Left kidney (tissue), 8 donors: ENCODE measurements at places on chromosomes 5 and 9.
A peak's percentile ranks its signal among the peaks of the same experiment; 100 is the strongest.

GRCh38 chr9:86545090-86545489 is 190.9 kb upstream of the TUT7 start:
- no peak for DNase-seq

GRCh38 chr5:83077662-83078261 is 415 bp downstream of the XRCC4 start:
- DNase-seq: no peak

- DNase-seq: no peak
Measured at GRCh38 chr5:178210073-178210535, 5.8 kb downstream of the HNRNPAB start.

GRCh38 chr5:31492869-31493268 is 39.0 kb downstream of the DROSHA start:
- no peak for DNase-seq

DNA sequence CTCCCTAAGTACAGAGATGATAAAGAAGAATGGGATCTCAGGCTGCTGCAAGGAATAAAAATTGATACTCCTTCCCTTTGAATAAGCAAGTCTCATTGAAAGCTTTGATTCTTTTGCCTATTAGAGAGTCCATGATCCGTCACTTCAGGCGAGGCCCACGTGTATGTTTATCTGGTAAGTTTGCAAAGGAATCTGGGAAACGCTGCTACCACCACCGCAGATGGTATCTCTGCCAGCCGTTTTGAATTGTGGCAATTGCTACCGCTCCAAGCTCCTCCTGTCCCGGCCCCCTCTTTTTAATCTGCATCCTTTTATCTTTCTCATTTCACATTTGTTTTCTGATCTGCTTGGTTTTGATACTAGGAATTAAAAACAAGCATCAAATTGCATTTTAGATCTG is 42.9 kb upstream of the GRIA1 start:
- no peak for DNase-seq

DNA sequence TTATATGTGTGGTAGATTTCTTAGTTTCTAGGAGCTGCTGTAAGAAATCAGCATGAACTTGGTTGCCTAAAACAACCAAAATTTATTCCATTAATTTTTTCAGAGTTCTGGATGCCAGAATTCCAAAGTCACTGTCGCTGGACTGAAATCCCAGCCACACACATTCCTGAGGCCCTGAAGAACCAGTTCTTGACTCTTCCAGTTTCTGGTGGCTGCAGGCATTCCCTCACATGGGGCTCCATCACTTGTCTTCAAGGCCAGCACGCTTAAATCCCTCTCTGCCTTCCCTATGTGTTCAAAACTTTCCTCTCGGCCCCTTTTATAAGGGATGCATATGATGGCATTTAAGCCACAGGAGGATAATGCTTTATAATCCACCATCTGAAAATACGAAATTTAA is 1237.5 kb upstream of the CDH9 start:
- DNase-seq: no peak

- DNase-seq: no peak
Measured at GRCh38 chr9:113857875-113858274, 18.2 kb upstream of the ZNF618 start.

- no peak for DNase-seq
Measured at GRCh38 chr5:168422431-168422830, 63.8 kb upstream of the RARS1 start.

GRCh38 chr5:143920772-143921171 is 108.8 kb downstream of the HMHB1 start:
- no peak for DNase-seq

- DNase-seq: no peak
Measured at GRCh38 chr9:92563116-92564100, 27.6 kb upstream of the ECM2 start.

DNA sequence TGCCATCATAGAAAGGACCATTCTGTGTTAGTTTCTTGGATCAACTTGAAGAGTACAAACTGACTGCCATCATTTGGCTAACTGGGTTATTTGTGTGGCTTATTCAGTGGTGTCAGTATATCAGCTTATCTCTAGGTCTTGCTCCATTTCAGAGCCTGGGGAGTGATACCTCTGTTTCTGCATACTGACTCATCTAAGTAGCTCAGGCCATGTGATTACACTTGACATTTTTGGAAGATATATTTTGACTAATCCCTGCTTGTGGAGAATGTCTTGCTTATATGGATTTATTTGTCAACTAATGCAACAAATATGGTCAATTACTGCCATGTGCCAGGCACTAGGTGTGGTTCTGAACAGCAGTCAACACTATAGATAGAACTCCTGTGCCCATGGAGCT is 311.7 kb downstream of the YTHDC2 start:
- DNase-seq: no peak

- DNase-seq: no peak
Measured at GRCh38 chr5:17305017-17305416, 87.6 kb downstream of the BASP1 start.

- no peak for DNase-seq
Measured at GRCh38 chr5:56264417-56265025, 31.4 kb upstream of the ANKRD55 start.

DNA sequence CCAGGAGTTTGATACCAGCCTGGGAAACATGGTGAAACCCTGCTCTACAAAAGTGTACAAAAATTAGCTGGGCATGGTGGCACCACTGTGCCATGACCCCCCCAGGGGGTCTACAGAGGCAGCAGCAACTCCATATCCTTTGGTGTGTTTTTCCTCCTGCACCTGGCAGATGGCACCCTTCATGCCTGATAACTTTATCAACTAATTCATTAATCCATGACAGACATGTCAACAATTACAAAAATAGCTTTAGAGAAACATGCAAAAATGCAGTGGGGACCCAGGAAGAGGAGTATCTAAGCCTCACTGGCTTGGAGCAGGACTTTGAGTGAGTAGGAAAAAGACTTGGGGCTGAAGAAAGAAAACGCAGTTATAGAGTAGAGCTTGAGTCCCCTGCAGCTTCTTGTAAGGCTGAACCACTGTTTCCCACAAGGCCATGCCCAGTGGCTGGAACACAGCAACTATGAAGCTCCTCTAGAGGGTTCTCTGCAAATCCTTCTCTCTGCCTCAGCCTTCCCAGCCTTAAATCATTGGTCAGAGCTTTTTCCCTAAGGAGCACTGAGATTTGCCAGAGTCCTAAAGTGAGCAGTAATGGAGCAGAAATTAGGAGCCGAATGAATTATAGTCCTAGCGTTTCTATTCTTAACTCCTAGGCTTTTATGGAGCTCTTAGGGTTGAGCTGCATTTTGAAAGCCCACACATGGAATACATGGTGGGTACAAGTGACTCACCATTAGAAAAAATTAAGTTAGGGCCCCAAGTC is 25.5 kb upstream of the B4GALT1 start:
- no peak for DNase-seq

GRCh38 chr9:2208465-2208864 is 193.3 kb downstream of the SMARCA2 start:
- no peak for DNase-seq

DNA sequence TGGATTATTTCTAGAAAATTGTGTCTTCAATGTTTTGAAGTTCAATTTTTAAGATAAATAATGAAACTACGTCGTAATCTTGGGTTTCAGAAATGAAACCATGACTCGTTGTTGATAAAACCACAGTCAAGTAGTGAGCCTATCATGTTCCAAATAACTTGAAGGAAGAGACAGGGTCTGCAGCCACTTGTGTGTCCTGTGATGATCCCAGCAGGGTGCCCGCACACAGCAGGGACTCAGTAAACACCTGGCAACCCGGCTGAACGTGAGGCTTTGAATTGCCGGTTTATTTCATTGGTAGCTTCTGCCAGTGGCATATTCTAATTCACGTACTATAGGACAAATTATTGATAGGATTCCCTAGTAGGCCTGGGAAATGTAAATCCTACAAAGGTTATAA is 679.6 kb downstream of the IRX1 start:
- DNase-seq: peak; percentile 7

DNA sequence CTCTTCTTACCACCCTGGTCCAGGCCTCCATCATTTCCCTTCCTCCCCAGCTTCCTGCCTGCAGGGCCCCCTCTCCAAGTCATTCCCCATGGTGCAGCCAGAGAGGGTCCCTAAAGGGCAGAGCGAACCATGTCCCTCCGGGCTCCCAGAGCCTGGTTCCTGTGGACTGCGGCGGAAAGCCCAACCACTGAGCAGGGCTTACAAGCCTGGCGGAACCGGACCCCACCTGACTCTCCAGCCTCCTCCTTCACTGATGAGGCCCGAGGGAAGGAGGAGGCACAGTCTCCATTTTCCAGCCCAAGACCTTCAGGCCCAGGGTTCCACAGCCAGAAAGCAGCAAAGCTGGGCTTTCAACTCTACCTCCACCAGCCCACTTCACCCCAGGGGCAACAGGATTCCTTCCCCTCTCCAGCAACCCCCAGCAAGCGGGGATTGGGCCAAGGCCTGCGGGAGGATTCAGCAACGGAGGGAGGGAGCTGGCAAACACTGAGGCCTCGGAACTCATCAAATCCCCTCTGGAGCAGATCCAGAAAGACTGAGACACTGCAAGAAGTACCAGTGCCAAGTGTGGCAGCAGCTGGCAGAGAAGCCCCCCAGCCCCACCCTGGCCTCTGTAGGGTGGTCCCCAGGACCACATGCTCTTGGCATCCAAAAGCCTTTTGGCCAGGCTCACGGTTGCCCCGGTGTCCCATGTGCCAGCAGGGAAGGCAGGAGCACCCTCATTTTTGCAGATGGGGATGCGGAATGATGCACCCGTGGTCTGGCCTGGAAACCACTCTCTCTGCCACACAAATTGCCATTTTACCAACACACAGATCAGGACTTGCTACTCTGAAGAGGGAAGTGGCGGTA is 3.1 kb downstream of the FAM163B start:
- DNase-seq: no peak

DNA sequence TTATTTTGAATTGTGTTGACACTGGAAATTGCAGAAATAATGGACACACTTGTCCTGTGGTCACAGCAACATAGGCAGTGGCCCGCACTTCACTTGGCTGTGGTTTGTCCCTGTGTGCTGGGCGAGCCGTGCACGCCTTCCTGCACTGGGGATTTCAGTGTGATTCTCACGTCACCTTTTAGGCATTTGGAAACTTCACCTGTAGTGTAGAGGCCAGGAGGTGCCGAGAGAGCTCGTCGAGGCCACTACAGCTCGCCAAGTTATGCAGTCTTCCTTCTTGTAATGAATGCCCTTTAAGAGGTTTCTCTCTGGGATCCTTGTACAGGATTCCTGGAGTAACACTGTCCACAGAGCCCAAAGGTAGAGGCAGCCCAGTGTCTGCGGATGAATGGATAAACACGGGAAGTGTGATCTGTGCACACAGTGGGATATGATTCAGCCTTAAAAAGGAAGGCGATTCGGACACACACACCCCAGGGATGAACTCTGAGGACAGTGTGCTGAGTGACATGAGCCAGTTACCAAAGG is 14.7 kb downstream of the TRAF2 start:
- DNase-seq: no peak

GRCh38 chr5:138386290-138386689 is 33.8 kb downstream of the KDM3B start:
- DNase-seq: no peak

- no peak for DNase-seq
Measured at GRCh38 chr5:6700074-6700684, 13.1 kb upstream of the TENT4A start.

DNA sequence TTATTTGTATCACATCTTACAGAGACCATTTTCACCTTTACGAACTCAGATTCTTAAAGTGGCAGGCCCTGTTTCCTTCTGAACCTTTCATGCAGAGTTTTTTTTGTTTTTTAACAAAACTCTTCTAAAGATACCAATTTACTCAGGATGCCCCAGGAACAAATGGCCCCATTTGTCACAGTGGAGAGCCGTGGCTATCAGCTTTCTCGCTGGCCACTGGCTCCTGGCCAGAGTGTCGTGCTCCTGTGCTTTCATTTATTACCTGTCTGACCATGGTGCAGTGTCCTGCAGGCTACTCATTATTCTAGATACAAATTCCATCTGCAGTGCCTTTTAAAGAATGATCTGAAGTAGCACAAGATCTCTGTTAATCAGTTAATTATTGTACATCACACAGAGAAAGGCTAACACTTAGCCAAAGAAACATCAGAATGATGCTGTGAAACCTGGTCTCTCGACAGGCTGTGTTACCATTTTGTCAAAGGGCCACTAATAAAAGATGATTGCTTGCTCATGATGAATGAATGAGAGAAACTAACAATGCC is 27.8 kb downstream of the ADRA1B start:
- no peak for DNase-seq

DNA sequence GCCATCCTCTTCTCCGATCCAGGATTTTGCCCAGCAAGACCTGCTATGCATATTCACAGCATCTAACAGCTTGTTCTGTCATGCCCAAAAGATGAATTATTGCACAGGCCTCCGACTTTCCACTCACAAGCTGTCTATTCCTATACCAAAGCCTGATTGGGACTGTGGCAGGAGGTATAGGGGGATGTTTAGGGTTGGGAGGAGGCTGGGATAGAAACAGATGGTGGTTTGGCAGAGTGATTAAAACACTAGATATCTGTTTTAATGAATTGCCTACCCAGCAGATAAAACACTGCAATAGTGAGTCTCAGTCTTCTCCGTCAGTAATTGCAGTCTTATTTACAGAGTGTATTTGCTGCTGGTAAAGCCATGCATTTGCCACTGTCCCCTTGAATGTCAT is 215.3 kb downstream of the TLR4 start:
- no peak for DNase-seq

- no peak for DNase-seq
Measured at GRCh38 chr9:4421847-4422246, 68.4 kb upstream of the SLC1A1 start.

DNA sequence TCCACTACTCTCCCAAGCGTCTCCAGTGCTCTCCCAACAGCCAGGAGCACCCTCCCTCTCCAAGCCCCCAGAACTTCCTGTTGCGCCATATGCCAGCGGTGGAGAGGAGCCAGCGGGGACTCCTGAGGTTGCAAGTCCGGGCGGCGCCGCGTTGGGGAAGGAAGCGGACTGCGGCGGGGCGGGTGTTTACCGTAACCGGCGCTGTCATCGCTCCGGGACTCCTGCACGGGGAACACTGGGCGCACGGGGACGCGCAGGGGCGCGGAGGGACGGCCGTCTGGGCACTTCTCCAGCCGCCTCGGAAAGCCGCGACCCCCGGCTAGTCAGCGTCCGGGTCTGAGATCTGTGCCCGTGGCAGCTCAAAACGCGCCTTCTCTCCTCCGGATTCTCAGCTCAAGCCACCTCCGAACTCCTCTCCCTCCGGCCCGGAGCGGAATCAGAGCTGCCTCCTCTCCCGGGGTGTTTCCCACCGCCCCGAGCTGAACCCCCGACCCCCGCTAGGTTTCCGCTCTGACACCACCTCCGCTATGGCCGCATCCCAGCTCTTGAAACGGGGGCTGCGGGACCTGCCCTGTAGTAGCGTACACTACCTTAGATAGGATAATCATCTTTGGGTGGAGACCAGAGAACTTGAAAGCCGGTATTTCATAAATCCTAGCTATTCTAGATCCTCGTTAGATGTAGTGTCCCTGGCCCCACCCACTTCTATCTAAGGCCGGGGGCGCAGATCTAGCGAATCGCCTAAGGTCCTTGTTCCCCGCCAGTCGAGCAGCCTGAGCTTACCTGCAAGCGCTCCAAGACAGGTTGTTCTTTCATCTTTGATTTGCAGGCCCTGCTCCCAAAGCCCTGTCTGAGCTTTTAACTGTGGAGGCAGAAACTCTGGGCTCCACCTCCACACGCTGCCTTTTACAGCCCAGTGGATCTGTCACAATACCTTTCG is at the start of gene TRPM6:
TRPM6 (minus strand) TSS at position 881 of the 940 bp plus-strand sequence; CDS start at position 816, 65 bp downstream.
- DNase-seq: peak; percentile 48

- no peak for DNase-seq
Measured at GRCh38 chr9:20549053-20549452, 73.2 kb downstream of the MLLT3 start.

- no peak for DNase-seq
Measured at GRCh38 chr5:65512170-65512937, 30.6 kb upstream of the ADAMTS6 start.

GRCh38 chr9:131839281-131840084 is 99.6 kb upstream of the RAPGEF1 start:
- no peak for DNase-seq
